ENCODE measurements at places on chromosomes 7 and 10. TPM values are rescaled to one million over a fixed set of nuclear protein-coding genes. Genes with fewer than 3 reads are reported as not detected.

PRRT4 gene
- total RNA-seq = 0.24 TPM

SUMF2 gene
- total RNA-seq = 82.5 TPM

LIPN gene
- not detected for total RNA-seq

STEAP4 gene
- not detected for total RNA-seq

RBP3 gene
- not detected for total RNA-seq

NANOS1 gene
- total RNA-seq = 4.5 TPM

AP4M1 gene
- total RNA-seq = 18.8 TPM

CCL24 gene
- total RNA-seq = not detected

PLCE1 gene
- total RNA-seq = 0.09 TPM

TRIM4 gene
- total RNA-seq = 6.9 TPM

GRID2IP gene
- 1.7 TPM for total RNA-seq

GIMAP2 gene
- not detected for total RNA-seq

RBP4 gene
- not detected for total RNA-seq

NACAD gene
- 6.4 TPM for total RNA-seq

MARVELD1 gene
- 26.6 TPM for total RNA-seq

FAM25G gene
- total RNA-seq = not detected

HMX2 gene
- 0.35 TPM for total RNA-seq

SCD gene
- total RNA-seq = 354 TPM

PUS7 gene
- total RNA-seq = 54.3 TPM

BAG3 gene
- 11.4 TPM for total RNA-seq

ACHE gene
- total RNA-seq = 5.7 TPM

VTI1A gene
- total RNA-seq = 22.0 TPM

GPRIN2 gene
- 10.1 TPM for total RNA-seq

ZNF488 gene
- total RNA-seq = 2.9 TPM

CDC14C gene
- total RNA-seq = not detected

CDK14 gene
- 23.9 TPM for total RNA-seq

PAX2 gene
- not detected for total RNA-seq

GPNMB gene
- 1.2 TPM for total RNA-seq

LRRC17 gene
- 2.1 TPM for total RNA-seq

TMEM229A gene
- 0.46 TPM for total RNA-seq

LEP gene
- total RNA-seq = not detected

GPR37 gene
- total RNA-seq = 1.6 TPM

UBN2 gene
- total RNA-seq = 26.3 TPM

CRHR2 gene
- 0.07 TPM for total RNA-seq

CDH23 gene
- total RNA-seq = 1.1 TPM

SERPINE1 gene
- 13.0 TPM for total RNA-seq

FAM24B gene
- not detected for total RNA-seq

GIMAP8 gene
- not detected for total RNA-seq

AASS gene
- total RNA-seq = 398 TPM

PKD2L1 gene
- total RNA-seq = 0.20 TPM

ERVW-1 gene
- total RNA-seq = 0.09 TPM
